Activated T-helper 1 cell treated with anti-CD3 and anti-CD28 coated beads, Interleukin-2, amount 50 U/mL, for 16 hours (primary cell): ENCODE measurements at places on chromosomes 5 and 9.

- no peak for DNase-seq
Measured at GRCh38 chr5:389197-389821, 53.7 kb upstream of the EXOC3 start.

DNA sequence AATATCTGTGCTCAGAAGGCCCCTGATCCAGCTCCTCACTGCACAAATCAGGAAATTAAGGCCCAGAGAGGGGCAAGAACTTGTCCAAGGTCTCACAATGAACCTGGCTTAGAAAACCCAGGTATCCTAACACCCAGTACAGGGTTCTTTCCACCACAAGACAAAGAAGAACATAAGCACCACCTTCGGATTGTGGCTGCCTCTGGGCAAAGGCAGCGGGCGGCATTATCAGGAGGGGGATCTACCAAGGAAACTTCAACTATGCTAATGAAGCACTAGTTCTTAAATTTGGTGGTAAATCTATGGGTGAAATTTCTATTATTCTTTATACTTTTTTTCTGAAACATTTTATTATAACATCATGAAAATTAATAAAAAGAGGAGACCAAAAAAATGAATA, 17.9 kb downstream of the ANXA6 start:
- no peak for DNase-seq

DNA sequence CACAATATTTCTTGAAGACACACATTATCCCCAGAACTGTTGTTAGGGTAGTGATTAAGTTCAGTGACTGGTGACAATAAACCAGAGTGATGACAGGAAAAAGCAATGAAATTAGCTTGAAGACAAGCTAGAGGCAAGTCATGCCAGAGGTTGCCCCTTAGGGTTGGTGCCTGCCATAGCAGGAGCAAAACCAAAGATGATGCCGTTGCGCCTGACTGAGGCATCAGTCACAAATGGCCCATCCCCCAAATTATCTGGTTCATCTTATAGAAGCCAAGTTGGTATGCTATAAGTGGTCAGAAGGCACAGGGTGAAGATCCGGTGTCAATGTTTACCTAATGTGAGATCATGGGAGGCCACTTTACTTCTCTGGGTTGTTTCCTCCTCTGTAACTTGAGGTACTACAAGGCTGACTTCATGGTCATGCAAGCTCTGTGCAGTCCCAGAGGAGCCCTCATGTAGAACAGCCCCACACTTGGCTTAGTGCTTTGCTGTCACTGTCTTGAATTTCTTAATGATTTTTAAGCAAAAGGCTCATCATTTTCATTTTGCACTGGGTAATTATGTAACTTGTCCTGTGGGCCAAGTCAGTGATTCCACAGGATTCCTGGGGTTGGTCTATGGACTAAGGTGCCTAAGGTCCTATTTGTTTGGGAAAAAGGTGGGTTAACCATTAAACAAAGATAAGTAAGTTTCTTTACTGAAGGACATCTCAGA, 211.3 kb downstream of the MAN2A1 start:
- no peak for DNase-seq

GRCh38 chr5:73160239-73160671, 12.7 kb upstream of the TMEM174 start:
- DNase-seq, result peak; percentile 27

DNA sequence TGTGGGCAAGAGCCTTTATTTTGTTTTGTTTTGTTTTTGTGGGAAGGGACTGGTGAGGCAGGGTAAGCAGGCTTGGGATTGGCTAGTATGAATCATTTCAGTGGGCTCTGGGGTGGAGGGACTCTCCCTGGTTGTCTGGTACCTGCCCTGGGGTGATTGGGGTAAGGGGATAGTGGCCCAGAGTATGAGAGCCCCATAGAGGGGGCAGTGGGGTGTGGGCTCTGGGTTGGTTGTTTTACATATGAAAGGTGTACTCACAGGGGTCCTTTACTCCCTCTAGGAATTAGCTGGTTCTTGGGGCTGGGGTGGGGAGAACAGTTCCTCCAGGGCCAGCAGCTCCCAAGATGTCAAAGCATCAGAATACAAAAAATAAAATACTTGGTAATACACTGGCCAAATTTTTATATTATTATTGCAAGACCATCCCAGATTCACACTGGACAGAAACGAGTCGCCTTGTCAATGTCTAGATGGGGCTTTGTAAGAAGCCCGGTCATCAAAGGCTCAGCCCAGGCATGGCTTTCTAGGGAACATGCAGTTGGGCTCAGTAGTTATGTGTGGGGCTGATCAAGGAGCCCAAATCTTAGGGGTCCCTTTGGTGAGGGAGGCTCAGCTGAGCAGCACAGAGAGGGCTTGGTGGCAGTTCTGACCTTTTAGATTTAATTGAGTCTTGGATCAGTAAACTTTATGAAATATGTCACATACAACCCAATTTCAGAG, 190.5 kb downstream of the NXNL2 start:
- DNase-seq, result no peak

DNA sequence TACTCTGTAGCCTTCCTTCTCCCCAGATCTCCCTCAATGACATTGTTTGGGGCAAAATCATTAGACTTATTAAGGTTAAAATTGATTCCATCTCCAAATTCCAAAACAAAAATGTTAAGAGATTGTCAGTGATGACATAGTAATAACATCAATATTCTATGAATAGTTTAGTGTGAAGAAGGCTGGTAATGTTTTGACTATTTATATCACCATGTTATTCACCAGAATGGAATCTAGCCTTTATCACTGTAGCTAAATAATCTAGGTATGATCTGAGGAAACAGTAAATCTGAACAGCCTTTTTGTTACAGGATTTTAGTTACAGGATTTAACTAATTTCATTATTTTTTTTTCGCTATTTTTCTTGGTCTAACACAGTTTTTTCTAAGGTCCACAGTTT, 929 bp upstream of the PLPP6 start:
- no peak for DNase-seq

- DNase-seq, result no peak
Measured at GRCh38 chr9:19087106-19088000, 15.4 kb downstream of the HAUS6 start.

DNA sequence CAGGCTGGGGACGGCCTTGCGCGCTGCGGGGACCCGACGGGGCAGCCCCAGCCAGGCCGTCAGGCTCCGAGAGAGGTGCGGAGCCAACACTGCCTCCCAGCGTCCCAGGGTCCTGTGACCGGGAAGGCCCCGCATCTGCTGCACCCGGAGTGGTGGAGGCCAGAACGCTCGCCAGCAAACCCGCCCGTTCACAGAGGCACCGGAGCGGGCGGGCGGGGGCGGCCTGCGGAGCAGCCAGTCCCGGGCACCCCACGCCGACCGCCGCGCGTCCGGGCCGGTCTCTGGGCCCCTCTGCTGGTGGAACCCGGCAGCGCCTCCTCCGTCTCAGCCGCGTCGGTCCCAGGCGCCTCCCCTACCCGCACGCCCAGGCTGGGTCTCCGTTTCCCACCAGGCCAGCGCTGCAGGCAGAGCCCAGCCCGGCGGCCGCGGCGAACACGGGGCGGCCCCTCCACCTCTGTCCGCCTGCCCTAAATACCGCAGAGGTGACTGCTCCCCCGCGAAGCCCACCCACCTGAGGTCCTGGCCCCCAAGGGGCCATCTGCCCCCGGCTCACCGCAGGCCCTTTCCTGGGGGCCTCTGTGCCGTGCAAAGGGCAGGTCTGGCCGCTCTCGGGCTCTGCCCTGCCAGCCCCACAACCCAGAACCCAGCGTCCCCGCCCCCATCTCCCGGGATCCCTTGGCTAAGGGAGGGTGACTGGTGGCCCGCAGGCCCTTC, 15.9 kb downstream of the EXD3 start:
- DNase-seq, result peak; percentile 47

- DNase-seq, result no peak
Measured at GRCh38 chr5:134460551-134460950, 48.9 kb upstream of the CDKN2AIPNL start.
